ENCODE measurements at places on chromosomes 2 and 18.

DNA sequence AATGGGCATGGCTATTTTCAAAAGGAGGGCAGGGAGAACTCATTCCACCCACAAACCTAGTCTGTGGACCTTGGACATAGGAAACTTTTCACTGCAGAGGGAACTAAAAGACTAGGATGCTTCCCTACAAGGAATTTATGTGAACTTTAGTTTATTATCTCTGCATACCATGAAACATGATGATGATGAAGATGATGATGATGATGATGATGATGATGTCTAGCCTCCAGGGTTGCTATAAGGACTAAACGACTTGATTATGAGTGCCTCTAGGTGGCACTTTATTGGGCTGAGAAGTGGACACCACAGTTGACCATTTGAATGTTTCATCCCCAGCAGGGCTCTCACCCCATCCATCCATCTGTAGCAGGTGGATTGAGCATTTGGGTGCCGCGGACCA lies 260.0 kb upstream of the TCF4 start:
- DNase-seq: no peak

GRCh38 chr2:67760995-67761394 lies 301.8 kb downstream of the C1D start:
- DNase-seq: no peak

DNA sequence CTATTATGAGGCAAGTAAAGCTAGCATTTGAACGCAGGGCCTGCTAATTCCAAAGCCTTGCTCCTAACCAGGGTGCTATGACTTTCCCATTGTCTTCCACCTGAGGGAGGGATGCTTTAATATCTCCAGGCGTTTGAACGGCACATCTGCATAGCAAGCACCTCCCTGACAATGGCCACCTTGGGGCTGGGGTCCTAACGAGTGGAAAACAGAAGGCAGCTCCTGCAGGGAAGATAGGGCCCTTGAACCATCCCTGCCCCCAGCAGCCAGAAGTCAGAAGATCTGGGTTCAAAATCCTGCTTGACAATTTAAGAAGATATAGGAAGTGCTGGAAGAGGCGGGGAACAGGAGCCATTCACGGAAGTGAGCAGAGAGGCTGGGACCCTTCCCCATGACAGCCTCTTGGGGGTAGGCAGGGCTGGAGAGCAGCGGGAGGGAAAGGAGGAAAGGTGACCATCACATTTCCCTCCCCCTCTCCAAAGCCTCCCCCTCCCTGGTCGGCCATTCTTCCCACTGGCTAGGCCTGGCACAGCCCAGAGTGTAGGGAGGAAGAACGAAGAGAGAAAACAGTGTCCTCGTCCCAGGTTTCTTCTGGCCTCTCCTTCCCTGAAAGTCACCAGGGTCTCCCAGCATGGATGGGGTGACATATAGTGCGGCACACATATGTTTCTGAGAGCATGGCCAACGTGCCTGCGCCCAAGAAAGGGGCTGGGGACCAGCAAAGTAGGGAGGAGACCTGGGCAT lies 73.5 kb downstream of the EMX1 start:
- DNase-seq: peak; percentile 4

- no peak for DNase-seq
Measured at GRCh38 chr2:137921105-137921880, 43.0 kb upstream of the HNMT start.

- peak; percentile 82 for DNase-seq
Measured at GRCh38 chr2:120014226-120014980, 1.5 kb downstream of the EPB41L5 start.

DNA sequence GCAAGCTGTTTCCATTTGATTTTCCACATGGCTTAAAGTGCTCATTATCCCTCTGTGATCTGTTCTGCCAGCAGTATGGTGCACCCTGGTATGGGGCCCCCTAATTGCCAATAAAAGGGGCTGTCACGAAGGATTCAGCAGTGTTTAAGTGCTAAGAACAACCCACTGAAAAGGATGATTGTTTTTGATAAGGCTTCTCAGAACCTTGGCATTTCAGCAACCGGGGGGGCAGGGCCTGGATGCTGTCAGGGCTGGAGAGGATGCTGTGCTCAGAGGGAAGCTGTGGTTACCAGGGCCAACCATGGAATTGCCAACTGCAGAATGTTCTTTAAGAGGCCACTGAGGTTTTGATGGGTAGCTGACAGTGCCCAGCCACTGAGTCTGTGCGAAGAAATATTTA lies 117.8 kb downstream of the CTIF start:
- DNase-seq: no peak

GRCh38 chr2:135144343-135144742 lies 92.3 kb downstream of the RAB3GAP1 start:
- DNase-seq: no peak

DNA sequence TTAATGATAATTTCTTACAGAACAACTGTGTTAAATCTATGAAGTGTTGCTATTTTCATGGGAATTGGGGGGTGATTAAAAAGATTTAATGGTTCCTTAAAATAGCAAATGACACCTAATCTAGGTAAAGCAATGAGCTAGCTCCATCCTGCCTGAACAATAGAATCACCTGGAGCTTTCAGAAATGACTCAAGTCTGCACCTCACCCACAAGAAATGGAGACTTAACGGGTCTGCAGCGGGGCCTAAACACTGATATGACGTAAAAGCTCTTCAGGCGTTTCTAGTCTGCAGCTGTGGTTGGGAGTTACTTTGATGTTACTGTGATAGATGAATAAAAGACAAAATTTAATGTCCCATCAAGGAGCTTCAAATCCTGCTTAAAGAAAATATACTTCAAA lies 328.2 kb downstream of the RND3 start:
- DNase-seq: no peak
